Left ventricle myocardium inferior (tissue), 1 donor: ENCODE measurements at places on chromosomes 5 and 9.

- no peak for DNase-seq
These were observed 525.9 kb upstream of the ZNF608 start for GRCh38 chr5:125272357-125272756.

DNA sequence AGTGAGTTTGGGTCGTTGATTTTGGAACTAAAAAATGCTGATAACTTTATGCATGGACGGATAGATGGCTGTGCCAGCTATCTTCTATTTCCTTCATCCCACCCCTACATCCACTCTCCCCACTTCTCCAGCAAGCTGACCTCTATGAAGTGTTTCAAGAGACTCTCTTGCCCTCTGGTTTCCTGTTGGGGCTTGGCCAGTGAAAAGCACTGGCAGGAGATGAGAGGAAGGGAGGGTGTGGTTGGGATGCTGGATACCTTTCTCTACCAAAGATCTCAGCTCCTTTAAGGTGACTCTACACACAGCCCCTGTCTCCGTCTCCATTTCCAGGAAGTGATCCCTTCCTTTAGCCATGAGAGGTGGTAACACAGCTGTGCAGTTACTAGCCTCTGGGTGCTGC lies 30.0 kb upstream of the JMY start:
- no peak for DNase-seq

DNA sequence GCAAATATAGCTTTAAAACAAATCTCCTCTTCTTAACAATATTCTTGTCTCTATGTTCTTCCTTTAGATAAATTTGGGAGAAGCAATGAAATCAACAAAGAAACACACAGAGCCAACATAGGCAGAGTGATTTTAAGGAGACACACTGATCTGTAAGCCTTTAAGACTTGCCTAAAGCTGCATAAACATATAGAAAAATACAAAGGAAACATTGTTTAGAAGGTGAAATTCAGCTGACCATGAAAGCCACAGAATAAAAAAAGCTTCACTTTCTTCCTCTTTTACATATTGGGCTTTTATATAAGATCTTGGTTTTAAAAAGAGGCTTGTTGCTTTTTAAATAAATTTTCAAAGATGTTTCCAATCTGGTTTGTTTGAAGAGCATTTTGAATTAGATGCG lies 1277.5 kb downstream of the EFNA5 start:
- no peak for DNase-seq

DNA sequence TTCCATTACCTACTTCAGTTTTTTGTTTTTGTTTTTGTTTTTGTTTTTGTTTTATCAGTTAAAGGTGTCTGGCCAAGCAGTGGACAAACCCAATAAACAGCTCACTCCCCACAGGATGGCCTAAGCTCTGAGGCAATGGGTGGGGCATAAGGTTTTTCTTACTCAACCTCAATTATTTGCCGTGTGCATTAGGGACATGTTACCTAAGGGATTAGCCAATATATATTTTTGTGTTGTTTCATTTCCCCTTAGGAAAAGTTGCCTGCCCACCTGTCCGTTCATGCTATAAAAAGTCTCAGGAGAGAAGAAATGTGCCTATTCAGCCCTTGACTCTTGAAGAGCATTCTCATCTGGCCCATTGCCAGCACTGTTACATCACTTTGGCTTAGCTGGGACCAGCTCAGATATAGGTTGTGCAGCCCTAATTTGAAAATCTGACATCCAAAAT lies 7.3 kb downstream of the SH3RF2 start:
- DNase-seq, result no peak

DNA sequence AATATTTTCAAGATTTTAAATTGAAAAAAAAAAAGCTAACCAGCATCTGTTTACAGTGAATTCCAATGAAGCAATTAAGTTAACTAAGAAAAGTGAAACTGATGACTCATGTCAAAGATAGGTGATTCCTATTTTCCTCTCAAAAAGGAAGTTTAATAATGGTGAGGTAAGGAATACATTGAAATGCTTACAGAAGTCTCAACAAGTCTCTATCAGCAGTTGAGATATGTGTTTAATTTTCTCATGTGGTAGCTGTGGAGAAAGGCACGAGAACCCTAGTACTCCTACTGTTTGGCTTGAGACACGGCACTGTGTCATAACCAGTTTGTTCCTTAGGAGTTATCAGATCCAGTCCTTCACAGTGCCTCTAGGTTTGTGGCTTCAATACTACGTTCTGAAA lies 114.5 kb downstream of the SLC25A46 start:
- DNase-seq, result no peak

DNA sequence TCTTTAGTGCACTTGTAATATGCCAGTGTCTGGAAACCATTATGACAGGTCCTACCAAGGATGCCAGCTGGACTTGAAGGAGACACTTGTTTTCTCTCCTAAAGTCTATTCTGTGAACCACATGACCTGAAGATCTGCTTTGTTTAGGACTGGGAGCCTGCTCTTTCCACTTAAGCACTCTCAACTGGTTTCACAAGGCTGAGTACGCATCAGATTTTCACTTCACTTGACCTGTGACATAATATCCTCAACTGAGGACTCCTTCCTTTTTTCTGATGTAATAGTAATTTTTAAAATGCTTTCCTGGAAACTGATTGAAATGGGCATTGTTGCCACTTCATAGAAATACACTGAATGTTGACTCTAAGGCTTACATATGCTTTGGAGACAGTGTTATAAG lies 52.2 kb downstream of the PDE8B start:
- DNase-seq, result no peak

GRCh38 chr5:6556089-6556801 lies 76.6 kb downstream of the NSUN2 start:
- DNase-seq, result no peak

- DNase-seq, result no peak
These were observed 152.1 kb downstream of the PCSK1 start for GRCh38 chr5:96280946-96281393.

- no peak for DNase-seq
These were observed 702.8 kb downstream of the SEMA5A start for GRCh38 chr5:8842971-8843551.

GRCh38 chr5:130923543-130924124 lies 241.4 kb downstream of the HINT1 start:
- DNase-seq, result no peak

- no peak for DNase-seq
These were observed 130.1 kb upstream of the C9orf72 start for GRCh38 chr9:27703216-27703980.

DNA sequence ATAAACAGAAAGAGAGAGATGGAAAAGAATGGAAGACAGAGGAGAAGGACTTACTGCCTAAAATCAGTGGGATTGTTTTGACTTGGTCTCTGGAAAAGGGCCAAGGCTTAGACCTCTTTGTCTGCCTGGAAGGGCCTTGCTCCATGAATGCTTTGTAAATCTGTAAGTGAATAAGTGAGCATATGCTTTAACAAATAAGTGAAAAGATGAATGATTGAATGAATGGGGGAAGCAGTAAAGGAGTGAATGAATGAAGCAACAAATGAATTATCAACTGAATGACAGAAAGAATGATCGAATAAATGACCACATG lies 5.5 kb downstream of the KCNIP1 start:
- DNase-seq, result no peak

- no peak for DNase-seq
These were observed 6.6 kb downstream of the ITK start for GRCh38 chr5:157187046-157187754.

- peak; percentile 36 for DNase-seq
These were observed 9.1 kb upstream of the HSPB3 start for GRCh38 chr5:54446379-54446732.

DNA sequence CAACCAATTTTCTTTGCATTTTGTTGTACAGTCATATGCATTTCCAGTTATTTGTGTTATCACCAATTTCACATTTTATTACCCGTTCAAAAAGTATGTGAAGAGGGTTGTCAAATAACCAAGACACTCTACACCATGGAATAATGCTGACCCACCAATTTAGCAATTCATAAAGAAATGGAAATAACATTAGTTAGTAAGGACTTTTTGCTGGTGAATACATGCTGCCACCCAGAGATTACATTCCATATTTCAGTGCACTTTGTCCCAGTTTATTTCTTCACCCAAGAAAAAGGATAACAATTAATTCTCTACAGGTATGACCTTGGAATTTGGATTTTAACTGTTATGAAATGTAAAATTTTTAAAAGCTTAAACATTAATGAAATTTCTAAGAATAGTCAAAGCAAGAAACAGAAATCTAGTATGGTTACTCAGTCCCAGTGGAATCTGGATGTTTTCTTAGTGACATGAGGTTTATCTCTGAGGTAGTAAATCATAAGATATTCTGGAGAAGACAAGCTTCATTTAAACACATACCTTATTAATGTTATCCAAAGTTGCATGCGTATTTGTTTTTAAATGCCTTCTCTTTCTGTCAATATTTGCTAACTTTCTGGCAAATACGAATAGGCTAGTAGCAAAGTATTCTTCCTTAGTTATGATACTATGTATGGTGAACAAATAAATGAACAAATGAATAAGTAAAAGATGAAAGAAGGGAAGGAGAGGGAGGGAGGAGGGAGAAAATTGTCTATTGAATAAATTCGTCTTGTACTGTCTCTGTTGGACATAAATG lies 100.6 kb downstream of the CETN3 start:
- DNase-seq, result no peak

DNA sequence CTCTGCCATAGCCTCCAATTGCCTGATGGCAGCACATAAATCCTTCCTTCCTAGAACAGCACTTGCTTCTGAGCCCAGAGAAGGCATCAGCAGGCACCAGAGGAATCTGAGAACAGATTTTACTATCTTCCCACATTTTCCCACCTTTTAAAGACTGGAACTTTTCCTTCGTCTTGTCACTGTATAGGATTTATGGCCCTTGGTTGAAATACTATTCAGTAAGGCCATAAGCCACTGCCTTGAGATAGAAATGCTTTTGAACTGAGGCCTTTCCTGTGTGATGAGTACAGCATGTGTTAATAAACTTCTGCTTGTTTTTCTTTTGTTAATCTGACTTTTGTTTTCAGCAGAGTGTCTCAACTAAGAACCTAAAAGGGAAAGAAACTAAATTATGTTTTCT lies 84.3 kb downstream of the MRPS27 start:
- DNase-seq, result no peak

DNA sequence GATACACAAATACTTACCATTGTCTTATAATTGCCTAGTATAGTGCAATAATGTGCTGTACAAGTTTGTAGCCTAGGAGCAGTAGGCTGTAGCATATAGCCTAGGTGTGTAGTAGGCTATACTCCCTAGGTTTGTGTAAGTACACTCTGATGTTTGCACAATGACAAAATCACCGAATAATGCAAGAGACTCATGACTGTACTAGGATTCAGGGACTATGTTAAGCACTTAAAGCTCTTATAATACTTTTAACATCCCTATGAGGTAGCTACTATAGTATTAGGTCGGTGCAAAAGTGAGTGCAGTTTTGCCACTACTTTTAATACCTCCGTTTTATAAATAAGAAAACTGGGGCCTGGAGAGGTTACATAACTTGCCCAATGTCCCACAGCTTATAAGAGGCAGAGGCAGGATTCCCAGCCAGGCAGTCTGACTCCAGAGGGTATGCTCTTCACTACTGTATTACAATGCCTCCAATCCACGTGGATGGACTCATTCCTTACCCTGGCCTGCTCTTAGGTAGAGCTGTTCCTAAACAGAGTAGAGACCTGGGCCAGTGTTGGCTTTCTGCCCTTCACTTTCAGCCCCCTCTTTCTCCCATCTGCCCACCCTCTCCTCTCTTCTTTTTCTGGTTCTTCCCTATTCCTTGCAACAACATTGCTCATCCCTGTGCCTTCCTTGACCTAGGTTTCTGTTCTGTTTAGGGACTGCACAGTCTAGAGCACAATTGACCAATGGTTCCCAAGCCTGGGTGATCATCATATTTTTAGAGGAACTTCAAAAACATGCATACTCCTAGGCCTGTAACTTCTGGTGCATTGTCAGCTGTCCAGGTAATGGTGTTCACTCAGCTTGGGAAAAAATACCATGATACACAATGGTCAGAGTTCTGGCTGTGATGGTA lies 114.0 kb downstream of the CARTPT start:
- DNase-seq, result no peak

DNA sequence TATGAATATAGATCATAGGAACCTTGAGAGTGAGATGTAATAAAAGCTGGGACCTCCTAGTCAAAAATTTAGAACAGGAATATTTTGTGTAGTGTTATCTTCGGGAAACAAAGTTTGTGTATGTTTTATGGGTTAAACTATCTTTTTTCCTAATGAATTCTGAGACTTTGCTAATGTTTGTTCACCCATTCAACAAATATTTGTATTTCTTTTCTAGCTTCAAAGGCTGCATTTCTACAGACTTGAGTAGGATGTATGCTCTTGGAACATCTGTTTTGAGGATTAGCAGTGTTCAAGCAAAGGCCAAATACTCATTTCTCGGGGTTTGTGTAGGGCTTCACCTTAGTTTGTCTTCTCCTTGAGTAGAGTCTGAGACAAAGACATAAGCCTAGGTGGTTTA lies 16.2 kb downstream of the NDUFS4 start:
- no peak for DNase-seq

GRCh38 chr9:88272986-88273385 lies 115.3 kb upstream of the SPIN1 start:
- no peak for DNase-seq

- no peak for DNase-seq
These were observed 19.7 kb downstream of the ZCCHC10 start for GRCh38 chr5:133006653-133007052.

DNA sequence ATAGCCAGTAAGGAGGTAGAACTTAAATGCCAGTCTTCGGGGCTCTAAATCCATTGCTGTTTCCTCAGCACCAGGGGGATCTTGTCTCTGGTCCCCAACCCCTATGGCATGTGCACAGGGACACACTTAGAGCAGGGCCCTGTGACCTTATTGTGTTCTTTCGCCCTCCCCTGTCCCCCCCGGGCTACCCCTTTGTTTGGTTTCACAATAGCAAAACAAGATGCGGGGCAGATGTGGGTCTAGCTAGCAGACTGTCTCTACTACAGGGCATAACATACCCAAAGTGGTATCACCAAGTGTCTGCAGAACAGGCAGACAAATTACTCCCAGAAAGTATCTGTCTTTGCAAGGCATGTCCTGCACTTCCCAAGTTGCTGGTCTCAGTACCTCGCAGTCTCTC lies 2.1 kb downstream of the FBLL1 start:
- DNase-seq, result no peak

GRCh38 chr9:129580211-129580915 lies 40.5 kb downstream of the C9orf50 start:
- no peak for DNase-seq

GRCh38 chr5:104821606-104822005 lies 1259.0 kb upstream of the NUDT12 start:
- DNase-seq, result no peak

DNA sequence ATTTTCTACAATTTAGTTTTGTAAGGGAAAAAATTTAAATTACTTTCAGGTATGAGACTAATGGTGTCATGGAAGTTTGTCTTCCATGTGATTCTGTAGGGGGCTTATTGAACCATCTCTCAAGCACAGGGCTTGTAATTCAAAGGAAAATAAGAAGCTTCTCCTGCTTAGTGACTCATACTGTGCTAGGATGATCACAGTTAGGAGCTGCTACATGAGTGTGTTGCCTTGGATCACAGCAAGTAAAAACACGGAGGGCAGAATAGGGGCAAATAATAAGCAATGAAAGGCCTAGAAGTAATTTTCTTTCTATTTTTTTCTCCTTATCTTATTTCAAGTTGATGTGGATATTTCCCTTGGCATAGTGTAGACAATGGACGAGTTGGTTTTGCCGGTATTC lies 28.9 kb downstream of the TMEM167A start:
- DNase-seq, result no peak

- peak; percentile 29 for DNase-seq
These were observed 139.9 kb downstream of the PIP5K1B start for GRCh38 chr9:68844631-68845612.
